Gastroesophageal sphincter (tissue), 4 donors: ENCODE measurements at places on chromosomes 7 and 10.

DNA sequence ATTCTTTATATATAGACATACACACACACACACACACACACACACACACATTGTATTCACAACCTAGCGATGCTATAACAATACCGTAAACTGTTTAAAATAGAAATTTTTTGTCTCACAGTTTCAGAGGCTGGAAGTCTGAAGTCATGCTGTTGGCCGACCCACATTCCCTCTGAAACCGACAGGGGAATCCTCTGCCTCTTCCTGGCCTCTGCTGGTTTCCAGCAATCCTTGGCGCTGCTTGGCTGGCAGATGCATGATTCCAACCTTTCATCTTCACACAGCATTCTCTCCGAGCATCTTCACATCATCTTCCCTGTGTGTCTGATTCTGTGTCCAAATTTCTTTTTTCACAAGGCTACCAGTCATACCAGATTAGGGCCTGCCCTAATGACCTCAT lies 94.8 kb downstream of the CCDC71L start:
- ATAC-seq: no peak

- ATAC-seq: no peak
Measured at GRCh38 chr10:14200698-14201544, 129.8 kb downstream of the FRMD4A start.

DNA sequence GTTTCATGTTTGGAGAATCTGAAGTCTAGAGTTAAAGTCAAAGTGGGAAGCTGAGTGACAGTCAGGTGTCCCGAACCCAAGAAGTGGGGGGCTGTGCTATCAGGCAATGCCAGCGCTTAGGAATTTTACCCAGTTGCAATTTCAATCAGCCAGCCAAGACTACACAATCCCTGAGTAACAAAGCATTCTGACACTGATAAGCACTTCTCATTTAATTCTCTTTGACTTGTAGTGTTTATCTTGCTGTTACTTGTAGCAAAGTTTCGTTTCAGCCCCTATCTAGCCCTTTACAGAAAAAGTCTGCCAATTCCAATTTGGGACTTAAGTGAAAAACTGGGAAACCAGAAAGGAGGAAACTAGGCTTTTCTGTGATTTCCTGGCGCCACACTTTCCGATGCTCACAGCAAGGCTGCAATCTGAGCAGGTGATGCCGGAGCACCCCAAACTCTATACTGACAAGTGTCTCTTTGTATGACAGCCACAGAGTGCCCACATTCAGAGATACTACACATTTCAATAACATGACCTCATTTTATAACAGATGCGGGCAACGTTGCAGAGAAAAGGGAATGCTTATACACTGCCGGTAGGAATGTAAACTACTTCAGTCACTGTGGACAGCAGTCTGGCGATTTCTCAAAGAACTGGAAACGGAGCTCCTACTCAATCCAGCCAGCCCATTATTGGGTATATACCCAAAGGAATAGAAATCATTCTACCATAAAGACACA lies 61.0 kb downstream of the ITIH5 start:
- ATAC-seq: no peak

DNA sequence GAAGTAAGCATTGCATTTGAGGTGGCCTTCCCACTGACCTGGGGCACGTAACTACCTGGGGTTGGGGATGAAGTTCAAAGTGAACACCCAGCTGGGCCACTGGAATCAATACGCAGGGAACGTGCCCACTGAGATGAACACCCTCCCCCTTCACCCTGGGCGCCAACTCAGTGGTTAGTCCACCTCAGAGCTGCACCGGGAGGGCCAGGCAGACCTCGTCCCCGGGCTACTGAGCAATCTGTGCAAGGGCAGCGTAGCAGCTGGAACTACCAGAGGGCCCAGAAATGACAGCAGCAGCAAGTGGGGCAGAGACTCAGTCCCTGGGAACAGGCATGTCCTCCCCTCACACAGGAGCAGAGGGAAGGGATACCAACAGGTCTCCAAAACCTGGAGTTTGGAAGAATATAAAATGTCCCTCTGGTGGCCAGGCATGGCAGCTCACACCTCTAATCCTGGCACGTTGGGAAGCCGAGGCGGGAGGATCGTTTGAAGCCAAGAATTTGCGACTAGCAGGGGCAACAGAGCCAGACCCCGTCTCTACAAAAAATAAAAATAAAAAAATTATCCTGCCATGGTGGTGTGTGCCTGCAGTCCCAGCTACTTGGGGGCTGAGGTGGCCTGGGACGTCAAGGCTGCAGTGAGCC lies 143.9 kb downstream of the SH3PXD2A start:
- no peak for ATAC-seq

DNA sequence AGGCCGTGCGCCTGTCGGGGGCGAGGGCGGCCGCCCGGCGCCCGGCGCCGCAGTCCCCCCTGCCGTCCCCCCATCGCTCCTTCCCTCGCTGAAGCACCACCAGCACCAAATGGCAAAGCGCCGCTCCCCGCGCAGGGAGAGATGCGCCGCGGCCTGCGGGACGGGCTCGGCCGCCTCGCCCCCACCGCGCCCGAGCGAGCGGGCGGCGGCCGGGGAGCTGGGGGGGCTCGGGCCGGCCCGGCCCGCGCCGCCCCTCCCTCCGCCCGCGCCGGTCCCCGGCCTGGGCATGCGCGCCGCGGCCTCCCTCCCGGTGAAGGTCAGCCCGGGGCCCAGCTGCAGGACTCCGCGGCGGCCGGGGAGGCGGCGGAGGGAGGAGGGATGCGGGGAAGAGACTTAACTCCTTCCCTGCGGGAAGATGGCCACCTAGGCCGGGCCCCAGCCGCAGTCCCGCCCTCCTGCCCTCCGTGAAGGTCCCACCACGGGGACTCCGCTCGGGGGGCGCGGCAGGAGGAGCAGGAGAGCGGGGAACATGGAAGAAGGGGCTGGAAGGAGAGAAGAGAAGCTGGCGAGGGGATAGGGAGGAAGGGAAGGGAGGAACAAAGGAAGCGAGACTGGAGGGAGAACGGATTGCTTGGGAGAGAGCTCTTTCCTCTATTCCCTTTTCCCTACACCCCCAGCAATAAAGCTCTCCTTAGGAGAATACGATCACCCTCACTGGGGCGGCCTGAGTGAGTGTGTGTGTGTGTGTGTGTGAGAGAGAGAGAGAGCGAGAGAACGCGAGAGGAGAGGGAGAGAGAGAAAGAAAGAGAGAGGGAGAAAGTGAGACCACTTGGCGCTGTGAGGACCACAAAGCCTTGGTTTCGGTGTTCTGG lies 3.4 kb upstream of the SMARCD3 start:
- ATAC-seq: peak; percentile 70

DNA sequence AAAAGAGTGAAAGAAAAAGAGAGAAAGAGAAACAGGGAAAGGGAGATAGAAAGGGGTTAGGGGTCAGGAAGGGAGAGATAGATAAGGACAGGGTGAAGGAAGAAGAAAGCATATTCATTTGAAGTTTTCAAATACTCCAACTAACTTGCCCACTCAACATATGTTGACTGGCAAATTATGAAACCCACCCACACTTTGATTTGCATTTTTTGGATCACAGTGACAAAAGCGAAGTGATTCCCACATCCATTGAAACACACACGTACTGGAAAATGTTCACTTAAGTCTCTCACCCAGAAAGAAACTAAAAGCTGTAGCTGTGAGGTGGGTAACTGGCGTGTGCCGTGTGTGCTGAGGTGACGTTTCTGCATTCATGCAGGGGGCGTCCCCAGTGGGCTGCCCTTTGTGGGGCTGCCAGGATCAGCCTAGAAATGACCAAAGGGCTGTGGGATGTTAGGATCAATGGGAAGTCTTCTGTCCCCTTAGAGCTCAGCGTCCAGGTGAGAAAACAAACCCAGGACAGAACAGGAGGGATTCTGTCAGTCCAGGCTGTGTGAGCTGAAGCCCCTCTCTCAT lies 134.9 kb upstream of the ADARB2 start:
- no peak for ATAC-seq

- peak; percentile 71 for ATAC-seq
Measured at GRCh38 chr7:55075464-55076021, 56.7 kb downstream of the EGFR start.

DNA sequence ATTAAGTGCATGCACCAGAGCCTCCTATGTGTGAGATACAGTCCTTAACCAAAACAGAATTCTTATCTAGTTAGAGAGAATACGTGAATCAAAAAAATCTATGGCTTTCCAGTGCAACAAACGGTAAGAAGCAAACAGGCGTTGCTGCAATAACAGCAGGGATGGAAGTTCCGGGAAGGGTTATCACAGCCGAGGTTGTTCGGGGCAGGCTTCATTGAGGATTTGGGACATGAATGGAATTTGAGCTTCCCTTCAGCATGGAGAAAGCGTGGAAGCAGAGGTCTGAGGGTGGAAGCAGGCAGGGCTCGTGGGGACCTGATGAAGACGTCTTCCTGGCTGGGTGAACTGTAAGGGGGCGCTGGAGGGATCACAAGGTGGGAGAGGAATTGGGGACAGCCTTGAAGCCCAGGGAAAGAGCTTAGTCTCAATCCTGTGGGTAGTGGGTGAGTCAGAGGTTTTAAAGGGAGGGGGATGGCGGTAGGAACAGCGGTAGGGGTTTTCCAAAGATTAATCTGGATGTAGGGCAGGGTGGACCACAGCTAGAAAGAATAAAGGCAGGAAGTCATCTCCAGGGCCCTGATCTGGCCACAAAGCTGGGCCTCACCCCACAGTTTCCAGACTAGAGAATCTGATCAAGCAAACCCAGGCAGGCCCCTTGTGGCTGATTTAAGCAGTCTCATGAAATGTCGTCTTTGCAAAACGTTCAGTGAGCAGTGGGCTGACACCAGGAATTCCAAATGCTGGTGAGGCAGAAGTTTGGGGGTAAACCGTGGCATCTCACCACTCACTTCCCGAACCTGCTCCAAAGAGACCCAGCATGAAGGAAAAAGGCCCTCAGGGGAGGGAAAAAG lies 65.1 kb downstream of the CALML3 start:
- ATAC-seq: no peak

DNA sequence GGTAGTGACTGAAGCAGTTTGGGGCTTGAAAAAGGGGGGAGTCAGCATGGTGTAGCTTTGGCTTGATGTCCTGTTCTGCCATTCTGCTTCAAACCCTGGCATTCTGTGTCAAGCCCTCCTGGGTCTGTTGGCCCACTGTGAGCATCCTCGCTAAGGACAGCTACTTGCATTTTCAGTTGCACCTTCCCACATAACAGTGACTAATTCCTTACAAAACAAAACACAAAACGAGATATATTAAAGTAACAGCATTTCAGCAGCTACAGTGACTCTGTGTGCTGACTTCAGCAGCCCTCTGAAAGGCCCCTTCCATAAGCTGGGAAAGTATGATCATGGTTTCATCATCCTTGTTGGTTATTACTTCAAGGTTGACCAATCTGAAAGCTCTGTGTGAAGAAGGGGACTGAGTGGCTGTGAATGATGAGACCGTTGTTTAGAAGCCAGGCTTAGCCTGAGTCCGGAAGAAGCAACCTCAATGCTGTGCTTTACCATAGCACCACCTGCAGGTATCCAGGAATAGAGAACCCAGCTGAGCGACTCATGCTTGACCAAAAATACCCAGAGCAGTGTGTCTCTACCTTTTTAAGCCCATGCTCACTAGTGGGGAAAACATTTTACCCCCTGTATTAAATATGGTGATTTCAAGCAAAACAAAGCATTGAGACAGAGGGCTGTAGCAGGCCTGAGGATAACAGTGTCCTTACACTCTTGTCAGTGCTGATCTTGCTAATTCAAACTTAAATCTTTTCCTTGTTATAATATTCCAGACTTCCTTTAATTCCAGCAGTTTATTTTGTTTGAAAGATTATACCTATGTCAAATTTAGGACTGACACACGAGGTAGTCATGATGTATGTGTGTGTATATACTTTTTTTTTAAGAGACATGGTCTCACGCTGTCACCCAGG lies 42.6 kb upstream of the CC2D2B start:
- peak; percentile 87 for ATAC-seq

GRCh38 chr10:104449391-104449790 lies 95.8 kb downstream of the CFAP58 start:
- ATAC-seq: no peak

DNA sequence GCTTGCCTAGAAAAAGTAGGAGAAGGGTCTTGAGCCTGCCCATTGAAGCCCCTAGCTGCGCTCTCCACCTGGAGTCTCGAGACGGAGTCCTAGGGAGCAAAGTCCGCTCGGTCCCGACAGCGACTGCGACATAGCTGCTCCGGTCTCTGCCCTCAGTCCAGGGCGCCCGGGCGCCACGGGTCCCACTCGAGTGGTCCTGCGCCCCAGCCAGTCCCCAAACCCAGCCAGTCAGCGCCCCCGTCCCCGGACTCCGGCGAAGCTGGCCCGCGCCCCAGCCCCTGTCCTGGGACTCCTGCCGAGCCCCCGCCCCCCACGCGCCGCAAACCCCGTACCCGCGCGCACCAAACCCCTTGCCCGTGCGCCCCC lies 490 bp downstream of the TNS3 start:
- ATAC-seq: peak; percentile 11

DNA sequence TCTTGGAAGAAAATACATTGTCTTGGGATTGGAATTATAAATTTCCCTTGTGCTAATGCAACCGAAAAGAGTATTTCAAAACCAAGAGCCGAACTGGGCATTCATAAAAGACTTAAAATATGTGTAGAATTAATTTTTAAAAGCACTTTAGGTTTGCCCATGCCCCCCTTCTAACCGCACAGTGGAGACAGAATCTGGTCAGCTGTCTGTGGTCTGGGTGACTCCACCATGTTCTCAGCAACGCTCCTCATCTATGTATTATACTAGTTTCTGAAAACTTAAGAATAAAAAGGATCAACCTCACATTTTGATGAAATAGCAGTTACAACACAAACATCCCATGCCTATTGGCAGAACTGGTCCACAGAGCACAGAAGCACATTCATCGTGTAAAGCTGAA lies 192.6 kb upstream of the C7orf33 start:
- ATAC-seq: no peak

- ATAC-seq: peak; percentile 85
Measured at GRCh38 chr10:58512491-58513187, at the start of gene BICC1. TSS of gene BICC1 (plus strand) at chr10:58512872. CDS start at chr10:58513144, 272 bp downstream.

- no peak for ATAC-seq
Measured at GRCh38 chr7:36300696-36301350, 88.8 kb upstream of the ANLN start.

GRCh38 chr10:75350791-75351190 lies 50.8 kb downstream of the ZNF503 start:
- no peak for ATAC-seq

- ATAC-seq: no peak
Measured at GRCh38 chr10:101950213-101950612, 105.8 kb downstream of the ARMH3 start.

DNA sequence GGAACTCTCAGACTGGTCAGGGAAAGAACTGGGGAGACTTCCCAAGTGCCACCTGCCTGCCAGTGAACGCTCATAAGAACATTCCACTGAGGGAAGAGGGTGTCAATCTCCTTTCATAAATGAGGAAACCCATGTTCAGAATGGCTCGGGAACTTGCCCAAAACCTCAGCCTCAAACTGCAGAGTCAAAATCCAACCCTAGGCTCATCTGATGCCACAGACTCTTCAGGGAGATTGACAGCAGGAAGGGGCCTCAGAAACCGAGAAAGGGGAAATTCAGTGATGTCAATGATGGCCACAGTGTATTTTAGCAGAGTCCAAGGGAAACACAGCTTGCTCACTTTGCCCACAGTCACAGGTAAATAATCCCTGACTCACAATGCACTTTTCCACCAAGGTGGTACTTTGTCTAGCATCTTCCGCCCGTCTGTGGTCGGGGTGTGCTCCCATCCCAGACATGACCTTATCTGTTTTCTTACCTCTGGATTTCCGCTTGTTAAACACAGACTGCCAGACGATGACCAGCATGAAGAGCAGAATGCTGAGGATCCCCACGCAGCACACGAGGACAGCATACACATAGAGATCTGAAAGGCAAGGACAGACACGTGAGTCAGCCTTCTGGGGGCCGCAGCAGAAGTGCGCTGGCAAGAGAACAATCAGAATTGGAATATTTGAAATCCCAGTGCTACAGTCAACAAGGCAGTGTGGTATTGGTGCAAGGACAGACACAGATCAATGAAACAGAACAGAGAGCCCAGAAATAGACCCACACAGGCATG lies 38.4 kb downstream of the VSTM4 start:
- no peak for ATAC-seq

GRCh38 chr10:75556320-75556719 lies 124.9 kb downstream of the LRMDA start:
- no peak for ATAC-seq
